SW480 (cell line): ENCODE measurements at places on chromosomes 7 and 10.

- DNase-seq = no peak
Observed at GRCh38 chr7:40374575-40374974, 239.8 kb downstream of the SUGCT start.

GRCh38 chr7:114972567-114972966 lies 50.7 kb downstream of the MDFIC start:
- no peak for DNase-seq

DNA sequence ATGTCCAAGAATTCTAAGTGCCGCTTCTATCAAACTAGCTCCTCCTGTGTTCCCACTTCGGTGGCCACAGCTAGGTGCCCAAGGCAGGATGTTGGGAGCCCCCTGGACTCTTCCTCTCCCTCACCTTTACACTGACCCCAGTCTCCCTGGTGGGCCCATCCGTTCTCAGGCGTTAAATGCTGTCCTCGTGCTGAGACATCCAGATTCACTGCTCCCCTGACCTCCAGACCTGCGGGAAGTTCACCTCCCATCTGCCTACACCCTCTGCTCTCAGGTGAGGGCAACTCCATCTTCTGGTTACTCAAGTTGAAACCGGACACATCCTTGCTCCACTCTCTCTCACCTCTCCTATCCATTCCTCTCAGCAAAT lies 114.3 kb downstream of the ARHGAP22 start:
- no peak for DNase-seq

DNA sequence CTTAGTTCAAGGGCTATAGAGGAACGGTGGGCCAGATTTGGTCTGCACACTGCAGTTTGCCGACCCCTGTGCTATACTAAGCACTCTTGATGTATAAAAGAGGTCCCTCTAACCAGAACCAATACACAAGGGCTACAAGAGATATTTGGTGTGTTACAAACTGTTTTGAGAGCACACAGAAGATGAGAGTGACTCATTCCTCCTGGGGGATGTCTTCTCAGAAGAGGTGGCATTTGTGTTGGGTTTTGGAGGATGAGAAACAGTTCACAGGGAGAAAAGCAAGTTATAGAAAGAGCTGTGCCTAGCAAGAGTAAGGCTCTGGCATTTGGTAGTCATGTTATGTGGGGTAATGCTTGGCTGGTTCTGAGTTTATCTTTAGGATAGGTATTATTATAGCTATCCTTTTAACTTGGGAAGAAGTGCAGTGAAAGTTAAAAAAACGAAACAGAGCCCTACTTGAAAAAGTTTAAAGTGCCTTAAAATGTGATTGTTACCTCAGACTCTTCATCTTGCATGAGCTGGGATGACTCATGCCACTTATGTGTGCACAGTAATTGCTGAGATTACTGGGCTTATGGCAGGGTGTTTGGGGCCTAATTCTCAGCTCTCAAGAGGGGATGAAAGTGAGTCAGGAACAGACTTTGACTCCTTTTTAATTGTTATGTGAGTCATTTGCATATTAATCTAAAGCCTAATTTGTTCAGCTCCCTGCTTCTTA lies 160.4 kb downstream of the KIF20B start:
- peak; percentile 14 for DNase-seq

DNA sequence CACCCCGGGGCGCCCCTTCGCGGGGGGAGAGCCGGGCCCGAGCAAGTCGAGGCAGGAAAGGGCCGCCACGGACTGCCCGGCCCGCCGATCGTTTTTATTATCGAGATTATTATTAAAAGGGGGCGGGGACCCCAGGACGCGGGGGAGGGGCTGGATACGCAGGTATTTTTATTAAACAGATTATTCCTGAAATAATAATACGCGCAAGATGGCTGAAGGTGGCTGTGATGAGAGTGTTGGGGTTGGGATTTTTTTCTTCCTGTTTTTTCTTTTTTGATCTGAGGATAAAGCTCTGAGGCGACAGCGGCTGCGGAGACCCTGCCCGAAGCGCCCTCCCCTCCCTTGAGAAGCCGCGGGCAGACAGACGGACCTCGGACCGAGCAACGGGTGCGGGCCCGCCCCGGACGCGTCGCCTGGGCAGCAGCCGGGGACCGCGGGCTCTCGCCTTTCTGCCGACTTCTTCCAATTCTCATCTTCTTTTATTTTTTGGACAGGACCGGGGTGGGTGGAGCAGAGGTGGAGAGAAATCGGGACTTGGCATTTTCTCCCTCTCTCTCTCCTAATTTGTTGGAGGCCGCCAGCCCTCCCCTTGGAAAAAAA lies 1.4 kb upstream of the TRIM8 start:
- DNase-seq = peak; percentile 43

GRCh38 chr7:103141753-103142404 lies 7.0 kb downstream of the NAPEPLD start:
- peak; percentile 76 for DNase-seq

DNA sequence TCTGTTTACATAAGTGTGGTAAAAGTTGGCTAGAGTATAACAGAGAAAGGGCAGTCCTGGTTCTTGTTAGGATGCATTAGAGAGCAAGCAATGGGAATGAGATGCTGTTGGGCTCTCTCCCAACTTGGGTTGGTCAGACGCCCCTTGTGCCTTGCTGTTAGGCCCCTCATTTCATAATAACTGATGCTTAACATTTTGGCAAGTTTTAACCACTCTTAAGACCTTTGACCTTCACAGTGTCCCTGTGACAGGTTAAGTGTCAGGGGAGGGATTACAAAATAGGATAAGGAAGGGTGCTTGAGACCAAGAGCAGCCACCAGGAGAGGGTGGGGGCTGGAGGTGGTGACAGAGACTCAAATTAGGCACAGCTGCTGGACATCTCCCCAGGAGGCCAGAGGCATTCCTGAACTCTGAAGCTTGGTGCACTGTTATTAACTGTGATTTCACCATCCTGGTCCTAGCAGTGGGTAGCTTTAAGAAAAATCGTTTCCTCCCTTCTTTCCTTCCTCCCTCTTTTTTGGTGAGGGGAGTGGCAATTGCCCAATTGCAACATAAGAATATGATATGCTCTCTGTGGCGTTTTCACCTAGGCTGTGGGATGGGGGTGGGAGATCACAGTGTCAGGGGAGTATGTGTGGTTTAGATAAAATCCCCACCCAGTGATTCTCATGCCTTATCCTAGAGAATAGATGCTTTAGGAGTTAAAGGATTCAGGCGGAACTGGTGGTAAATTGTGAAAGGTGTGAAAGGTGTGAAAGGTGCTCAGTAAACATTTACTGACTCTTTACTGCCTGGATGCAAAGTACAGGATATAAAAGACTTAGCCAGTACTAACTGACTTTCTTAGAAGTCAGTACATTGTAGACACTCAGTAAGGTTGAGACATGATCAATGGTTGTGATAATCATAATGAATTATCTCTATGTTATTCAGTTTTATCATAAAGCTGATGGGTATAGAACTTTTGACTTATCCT lies 270.5 kb downstream of the BICC1 start:
- no peak for DNase-seq
